ENCODE measurements at places on chromosomes 4 and X. TPM values are rescaled to one million over a fixed set of nuclear protein-coding genes. Genes with fewer than 3 reads are reported as not detected.

The RBM47 gene
- total RNA-seq, result 70.6 TPM

The FRG2 gene
- not detected for total RNA-seq

The PAGE2B gene
- total RNA-seq, result not detected

The TLR8 gene
- 0.32 TPM for total RNA-seq

The VCX3B gene
- not detected for total RNA-seq

The PAGE1 gene
- not detected for total RNA-seq

The CFAP47 gene
- not detected for total RNA-seq

The SLC9B1 gene
- total RNA-seq, result 0.28 TPM

The CCDC149 gene
- total RNA-seq, result 2.7 TPM

The CT83 gene
- total RNA-seq, result not detected

The ELF4 gene
- 11.2 TPM for total RNA-seq
